Non-pigmented ciliary epithelial cell (primary cell): ENCODE measurements at places on chromosomes 3 and 15.

DNA sequence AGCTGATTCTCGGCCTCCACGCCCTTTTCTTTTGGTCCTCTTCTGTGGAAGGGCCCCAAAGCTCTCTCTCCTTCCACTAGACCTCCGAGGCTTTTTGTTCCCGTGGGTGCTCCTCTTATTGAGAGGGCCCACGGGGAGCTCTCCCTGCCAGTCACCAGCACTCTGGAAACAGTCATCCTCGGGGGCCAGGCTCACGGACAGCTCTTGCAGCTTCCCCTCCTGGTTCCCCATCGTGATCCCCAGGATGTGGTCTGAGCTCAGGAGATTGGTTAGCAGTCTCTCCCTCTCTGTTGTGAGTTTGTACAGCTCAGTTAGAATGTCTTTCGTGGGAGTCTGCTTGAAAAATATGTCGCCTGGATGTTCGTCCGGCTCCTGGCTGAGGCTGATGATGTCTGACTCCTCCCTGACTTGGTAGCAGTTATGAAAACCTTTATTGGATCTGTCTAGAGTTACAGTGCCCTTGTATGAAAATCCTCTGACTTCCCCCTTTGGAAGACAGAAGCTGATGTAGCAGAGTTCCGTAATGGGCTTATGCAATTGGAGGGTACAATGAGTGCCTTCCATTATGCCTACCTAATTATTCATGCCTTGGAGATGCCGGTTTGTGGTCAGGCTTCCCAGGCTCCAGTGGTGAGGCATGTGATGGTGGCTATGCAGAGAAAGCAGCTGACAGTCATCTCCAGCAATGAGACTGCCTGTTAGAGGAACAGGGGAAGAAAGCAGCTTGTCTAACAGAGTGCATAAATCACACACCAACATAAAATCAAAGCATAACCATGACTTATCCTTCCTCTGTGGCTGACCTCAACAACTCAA lies 40.0 kb downstream of the FMN1 start:
- no peak for DNase-seq

GRCh38 chr3:102017784-102018183 lies 168.5 kb downstream of the NFKBIZ start:
- no peak for DNase-seq

DNA sequence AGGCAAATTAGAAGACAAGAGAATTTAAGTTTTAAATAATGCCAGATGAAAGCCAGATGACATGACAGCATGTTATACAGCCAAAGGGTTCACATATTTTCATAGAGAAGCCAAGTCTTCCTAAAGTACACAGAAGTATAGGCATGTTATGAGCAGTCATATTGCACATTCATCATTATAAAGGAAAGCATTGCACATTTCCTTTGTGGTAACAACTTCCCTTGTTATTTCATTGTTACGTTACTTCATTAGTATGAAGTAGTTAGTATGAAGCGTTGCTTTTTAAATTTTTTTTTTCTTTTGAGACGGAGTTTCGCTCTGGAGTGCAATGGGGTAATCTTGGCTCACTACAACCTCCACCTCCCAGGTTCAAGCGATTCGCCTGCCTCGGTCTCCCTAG lies 4.6 kb upstream of the ABCC5 start:
- no peak for DNase-seq

DNA sequence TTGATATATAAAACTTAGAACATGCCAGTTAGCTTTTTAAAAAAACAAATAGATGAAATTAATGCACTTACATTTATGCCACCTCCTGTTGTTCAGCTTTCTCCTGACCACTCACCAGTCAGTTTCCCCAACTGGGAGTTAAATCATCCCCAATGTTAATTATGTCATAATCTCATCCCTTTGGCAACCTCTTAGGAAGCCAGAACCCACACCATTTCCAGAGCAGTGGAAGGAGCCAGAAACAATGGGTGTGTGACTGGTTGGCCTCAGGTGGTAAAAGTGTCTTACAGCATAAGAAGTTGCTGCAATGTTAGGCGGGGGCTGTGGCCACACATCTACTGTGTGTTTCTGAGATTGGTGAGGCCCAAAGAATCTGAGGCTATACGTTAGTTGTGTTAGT lies 46.5 kb upstream of the MITF start:
- no peak for DNase-seq

GRCh38 chr3:149977386-149977785 lies 6.7 kb upstream of the PFN2 start:
- DNase-seq: no peak

DNA sequence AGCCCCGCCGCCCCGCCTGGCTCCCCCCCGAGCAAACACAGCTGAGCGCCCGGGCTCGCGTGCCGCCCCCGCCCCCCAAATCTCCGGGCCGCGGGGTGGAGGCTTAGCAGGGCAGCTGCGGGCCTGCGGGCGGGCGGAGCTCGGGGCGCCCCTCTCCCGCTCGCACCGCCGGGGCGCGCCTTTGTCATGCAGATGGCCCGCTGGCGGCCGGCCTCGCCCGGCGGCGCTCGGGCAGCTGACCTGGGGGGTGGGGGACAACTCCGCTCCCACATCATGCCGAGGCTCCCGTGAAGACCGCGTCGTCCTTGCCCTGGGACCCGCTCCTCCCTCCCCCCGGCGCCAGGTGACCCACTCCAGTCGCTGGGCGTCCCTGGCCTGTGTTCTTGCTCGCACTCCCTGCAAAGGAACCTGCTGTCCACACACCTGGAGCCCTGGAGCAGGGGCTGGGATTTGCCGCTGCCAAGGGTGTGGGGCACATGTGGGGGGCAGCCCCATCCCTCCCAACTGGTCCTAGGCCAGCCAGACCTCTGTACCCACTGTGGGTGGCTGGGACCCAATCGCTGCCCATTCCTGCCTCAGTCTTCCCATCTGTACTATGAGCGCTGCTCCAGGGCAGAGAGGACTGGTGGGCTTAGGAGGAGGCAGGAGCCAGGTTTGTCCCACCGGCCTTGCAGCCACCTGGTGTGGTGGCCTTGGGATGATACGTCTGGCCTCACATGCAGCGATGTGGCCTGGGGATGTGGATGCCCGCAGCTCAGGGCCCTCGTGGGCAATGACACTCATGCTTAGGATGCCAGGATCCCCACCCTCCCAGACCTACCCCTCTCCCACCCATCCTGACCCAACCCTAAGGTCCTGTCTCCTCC lies 33.5 kb downstream of the DNAJB8 start:
- no peak for DNase-seq

GRCh38 chr3:136343873-136344555 lies 93.9 kb downstream of the PCCB start:
- DNase-seq: peak; percentile 97

- peak; percentile 15 for DNase-seq
Measured at GRCh38 chr15:95929232-95929846, 401.2 kb upstream of the NR2F2 start.

DNA sequence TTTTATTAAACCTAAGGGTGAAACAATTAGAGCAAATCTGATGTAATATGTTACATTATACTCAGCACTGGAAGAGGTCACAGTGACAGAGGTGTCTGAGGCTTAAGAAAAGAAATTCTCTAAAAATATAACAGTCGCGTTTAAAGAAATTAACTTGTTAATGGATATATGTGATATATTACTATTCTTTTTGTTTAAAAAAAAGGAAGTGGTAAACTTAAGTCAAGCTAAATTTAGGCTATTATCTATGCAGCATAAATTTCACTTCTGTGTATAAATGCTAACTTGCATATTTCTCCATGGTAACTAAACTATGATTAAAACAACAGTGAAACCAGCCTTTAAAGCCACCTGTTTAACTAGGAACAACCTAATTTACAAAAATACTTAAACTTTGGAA lies 191.3 kb downstream of the FOXP1 start:
- DNase-seq: no peak

DNA sequence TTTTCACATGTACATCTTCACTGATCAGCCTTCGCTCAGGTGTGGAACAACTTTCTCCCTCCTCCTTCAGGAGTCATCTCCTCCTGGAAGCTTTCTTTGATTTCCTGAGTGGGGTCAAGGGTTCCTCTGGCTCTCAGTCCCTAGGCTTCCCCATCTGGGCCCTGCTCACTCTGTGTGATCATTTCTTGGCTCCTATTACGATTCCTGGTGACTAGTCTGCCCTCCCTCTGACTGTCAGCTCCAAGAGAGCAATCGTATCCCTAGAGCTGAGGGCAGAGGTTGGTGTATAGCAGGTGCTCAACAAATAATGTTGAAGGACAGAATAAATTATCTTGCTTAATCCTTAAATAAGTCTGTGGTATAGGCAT lies 15.3 kb upstream of the PRKCD start:
- DNase-seq: no peak

- no peak for DNase-seq
Measured at GRCh38 chr3:17724122-17724521, 18.3 kb downstream of the TBC1D5 start.

DNA sequence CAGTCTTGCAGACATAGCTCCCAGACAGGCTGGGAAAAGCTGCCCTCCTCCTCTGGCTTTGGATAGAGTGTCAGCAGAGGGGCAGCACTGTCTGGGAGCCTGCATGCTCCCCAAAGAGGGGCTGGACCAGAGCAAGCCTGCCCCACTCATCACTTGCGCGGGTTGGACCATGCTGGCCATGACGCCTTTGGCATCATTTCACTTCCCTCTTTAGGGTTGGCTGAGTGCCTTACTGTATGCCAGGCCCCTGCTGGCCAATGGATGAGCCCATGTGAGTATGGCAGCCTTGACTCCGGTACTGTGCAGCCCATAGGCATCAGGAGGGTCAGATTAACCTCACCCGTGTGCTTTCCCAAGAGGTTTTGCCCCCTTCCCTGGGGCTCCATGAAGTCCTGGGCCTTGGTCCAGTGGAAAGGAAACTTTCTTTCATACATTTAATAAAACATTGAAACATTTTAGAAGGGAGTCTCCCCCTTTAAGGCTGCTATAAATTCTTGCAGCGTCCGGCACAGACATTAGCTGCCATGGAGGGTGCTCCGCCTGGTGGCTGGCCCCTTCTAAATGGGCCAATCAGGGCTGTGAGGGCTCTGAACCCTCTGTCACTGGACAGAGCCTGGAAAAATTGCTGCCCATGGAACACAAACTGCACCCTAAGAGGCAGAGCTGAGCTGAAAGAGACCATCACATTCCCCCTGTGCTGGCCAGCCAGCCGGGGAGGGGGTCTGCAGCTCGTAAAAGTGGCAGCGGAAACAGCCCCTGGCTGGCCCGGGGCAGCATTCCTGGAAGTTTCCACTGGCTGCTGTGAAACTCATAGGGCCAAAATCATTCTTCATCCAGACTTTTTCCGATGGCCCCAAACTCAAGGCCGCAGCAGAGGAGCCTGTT lies 20.8 kb upstream of the DUSP7 start:
- DNase-seq: no peak

DNA sequence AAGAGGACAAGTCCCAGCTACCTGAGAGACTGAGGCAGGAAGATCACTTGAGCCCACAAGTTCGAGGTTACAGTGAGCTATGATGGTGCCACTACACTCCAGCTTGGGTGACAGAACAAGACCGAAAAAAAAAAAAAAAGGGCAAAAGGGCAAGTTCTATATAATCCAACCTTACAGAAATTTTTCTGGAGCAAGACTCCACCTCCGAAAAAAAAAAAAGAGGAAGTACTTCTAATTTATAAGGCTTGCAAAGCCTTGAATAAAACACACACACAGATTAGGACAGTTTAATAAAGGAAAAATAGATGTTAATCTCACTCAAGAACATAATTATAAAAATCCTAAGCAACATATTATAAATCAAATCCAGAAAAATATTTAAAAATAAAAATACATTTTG lies 14.4 kb upstream of the XYLB start:
- DNase-seq: no peak

GRCh38 chr15:32899126-32899596 lies 181.4 kb downstream of the GREM1 start:
- DNase-seq: no peak

DNA sequence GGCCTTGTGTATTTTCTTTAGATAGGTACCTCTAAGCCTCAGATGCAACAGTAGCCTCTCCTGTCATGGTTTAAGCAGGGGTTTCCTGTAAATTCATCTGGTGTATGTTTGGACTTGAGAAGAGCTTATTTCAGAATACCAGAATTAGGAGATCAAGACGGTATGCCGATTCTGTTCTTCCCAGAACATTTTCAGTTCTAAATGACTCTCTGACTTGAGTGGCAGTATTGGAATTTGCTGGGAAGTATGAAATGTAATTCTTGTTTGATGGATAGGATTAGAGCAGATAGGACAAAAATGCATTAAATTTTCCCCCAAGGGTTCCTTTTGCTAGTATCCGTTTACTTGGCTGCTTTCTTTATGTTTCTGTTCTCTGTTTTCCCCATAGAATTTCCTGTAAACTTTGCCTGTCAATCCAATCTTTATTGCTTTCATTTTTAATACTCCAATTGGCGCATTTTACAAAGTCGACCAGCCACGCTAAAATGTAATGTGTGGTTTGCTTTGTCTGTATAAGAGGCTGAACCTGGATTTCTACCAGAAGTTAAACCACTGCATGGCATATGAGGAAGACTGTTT lies 612.2 kb downstream of the RBMS3 start:
- DNase-seq: no peak

- DNase-seq: no peak
Measured at GRCh38 chr3:165158011-165158410, 38.2 kb downstream of the SLITRK3 start.

GRCh38 chr15:98610991-98611390 lies 37.3 kb upstream of the IGF1R start:
- DNase-seq: no peak

GRCh38 chr3:168467115-168467714 lies 371.5 kb upstream of the GOLIM4 start:
- peak; percentile 11 for DNase-seq

- DNase-seq: peak; percentile 74
Measured at GRCh38 chr3:155664925-155665695, 79.8 kb downstream of the PLCH1 start.

DNA sequence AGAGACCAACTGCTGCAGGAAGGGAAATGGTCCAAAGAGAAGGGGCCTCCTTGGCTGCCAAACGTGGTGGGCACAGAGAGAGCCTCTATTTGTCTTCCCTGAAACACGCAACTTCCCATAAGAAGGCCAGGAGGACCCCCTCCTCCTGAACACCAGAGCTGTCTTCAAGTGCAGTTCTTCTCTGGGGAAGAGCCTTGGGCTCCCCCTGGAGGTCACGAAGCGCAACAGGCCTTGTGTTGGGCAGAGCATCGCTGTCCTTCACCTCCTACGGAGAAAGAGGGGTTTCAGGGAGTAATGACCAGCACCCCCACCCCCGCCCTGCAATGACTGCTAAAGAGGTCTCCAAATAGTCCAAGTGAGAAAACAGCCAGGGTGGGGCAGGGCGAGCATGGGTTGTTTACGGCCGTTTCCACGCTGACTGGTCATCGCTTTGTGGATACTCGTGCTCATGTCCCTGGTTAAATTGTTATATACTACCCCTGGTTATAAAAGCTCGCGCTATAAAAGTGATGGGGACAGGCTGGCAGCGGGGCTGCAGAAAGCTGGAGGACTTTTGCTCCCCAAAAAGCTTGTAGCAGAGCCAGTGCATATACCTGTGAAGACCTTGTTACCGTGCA lies 397.5 kb upstream of the ATP10A start:
- no peak for DNase-seq
